ENCODE measurements at places on chromosomes 3 and 15.

GRCh38 chr15:78880813-78881212 lies 8.1 kb downstream of the MORF4L1 start:
- no peak for DNase-seq

GRCh38 chr3:114899186-114899931 lies 247.7 kb downstream of the ZBTB20 start:
- DNase-seq = no peak

DNA sequence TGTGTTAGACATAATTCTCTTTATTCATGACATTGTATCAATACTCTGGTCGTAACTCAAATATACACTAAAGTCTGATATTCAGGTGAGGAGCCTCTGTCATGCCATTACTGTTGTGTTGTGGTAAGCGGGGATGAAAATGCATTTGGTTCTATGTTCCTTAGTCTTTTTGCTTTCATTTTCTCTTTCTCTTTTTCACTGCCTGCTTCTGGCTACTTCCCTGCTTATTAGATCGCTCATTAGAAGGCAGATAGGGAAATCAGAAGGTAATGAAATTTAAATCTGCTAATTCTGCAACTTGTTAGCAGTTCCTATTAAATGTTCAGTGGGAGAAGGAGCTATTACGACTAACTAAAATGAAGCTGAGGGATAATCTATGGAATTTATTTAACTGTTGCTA lies 345.0 kb downstream of the GRM7 start:
- DNase-seq = no peak

GRCh38 chr15:91407269-91407889 lies 307.3 kb downstream of the SV2B start:
- no peak for DNase-seq

GRCh38 chr15:100614336-100614735 lies 11.9 kb downstream of the ASB7 start:
- no peak for DNase-seq

DNA sequence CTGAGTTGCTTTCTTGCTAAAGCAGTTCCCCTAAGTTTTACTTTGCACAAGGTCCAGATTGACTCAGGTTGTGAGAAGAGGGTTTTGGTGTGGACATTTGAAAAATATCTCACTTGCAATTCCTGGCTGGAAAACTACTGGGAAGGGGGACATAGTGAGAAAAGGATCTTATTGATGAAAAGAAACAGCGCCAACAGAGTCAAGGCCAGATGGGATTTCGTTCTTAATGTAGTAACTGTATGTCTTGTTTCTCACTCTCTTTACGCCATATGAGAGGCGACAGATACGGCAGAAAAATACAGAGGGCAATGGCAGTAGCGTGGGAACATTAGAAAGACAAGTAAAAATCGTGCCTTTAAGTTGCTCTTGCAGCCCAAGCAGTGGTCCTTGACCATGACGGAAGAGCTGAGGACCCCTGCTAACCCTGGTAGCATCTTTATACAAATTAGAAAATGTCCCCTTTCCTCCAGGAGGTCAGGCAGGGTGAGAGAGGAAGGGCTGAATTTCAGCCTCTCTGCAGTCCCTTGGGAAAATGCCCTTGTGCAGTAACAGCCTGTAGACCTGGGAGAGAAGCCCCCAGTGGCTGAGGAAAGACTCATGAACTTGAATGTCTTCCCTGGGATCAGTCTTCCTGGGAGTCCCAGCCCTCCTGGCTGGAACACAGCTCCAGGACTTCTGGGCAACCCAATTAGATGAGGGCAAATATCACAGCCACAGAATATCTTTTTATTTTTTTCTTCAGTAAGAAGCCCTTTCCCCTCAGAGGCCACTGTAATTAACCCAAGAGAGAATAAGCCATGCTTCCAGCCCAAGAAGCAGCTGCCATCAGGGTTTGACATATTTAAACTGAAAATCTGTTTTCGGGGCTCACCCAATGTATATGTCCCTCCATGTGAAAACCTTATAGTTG lies 113.4 kb downstream of the CD47 start:
- no peak for DNase-seq

GRCh38 chr3:45311953-45312801 lies 76.2 kb upstream of the LARS2 start:
- no peak for DNase-seq

DNA sequence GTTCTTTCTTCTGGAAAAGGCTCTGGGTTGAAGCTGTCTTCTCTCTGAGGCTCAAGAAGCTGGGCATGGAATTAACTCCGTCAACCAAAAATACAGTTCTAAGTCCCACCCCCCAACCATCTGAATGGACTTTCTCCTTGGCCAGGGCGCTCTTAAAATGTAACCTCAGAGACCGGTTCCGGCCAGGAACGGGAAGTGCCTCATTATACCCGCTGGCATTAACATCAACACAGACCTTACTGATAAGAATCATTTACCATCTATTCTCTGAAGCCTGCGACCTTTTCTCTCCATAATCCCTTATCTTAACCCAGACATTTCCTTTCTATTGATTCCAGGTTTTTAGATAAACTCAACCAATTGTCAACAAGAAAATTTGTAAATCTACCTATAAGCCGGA lies 64.7 kb downstream of the ATP1B3 start:
- no peak for DNase-seq

DNA sequence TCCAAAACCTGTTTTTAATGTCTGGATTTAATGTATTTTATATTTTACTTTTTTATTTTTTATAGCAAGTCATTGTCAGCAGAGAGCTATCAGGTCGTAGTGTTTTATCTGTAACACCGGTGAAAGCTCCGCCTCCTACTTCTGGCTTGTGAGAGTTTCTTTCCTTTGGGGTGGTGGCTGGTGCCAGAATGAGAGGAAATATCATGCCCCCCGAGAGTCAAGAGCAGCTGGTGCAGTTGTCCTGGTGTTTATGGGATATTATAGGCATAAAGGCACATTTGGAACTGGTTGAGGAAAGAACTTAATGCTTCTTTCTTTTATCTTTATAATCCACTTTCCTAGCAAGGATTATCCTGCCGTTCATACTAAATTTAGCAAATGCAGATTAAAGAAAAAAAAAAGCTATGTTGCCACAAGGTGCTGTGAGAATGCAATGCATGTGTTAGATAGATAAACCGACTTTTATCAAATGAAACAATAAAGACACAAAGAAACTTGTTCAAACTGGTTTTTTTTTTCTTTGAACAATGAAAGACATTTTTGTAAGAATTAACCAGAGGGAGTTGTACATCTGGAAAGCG lies 260.1 kb upstream of the PLSCR5 start:
- DNase-seq = no peak

DNA sequence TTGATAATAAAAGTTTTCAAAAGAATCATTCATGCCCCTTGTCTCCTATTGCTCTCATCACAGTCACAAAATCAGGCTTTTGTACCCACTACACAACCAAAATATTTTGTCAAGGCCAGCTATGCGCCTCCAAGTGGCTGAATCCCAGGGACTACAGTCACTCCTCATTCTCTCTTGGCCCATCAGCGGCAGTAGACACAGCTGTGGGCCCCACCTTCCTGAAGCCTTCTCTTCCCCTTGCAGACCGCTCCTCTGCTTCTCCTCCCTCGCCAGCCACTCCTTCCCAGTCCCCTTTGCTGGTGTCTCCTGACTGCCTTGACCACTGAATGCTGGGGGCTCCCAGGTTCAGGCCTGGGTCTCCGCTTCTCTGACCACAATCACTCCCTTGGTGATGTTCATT lies 52.1 kb downstream of the LSM3 start:
- DNase-seq = no peak

DNA sequence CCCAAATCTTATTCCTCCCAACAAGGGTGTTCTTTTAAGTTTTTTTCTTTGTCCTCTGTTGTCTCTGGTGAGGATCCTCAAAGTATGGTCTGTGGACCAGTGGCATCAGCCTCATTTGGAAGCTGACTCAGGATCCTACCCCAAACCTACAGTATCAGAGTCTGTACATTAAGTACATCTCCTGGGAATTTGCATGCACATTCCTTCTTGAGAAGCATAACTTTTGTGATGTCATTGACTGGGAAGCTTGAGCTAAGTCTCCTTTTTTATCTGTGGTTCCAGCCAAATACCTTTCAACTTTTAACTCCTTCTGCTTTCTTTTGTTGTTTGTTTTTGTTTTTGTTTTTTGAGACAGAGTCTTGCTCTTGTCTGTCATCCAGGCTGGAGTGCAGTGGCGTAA lies 40.5 kb downstream of the ARMC8 start:
- no peak for DNase-seq

GRCh38 chr3:185402561-185402960 lies 39.6 kb downstream of the MAP3K13 start:
- no peak for DNase-seq

GRCh38 chr3:63450634-63451363 lies 172.7 kb downstream of the SYNPR start:
- no peak for DNase-seq

DNA sequence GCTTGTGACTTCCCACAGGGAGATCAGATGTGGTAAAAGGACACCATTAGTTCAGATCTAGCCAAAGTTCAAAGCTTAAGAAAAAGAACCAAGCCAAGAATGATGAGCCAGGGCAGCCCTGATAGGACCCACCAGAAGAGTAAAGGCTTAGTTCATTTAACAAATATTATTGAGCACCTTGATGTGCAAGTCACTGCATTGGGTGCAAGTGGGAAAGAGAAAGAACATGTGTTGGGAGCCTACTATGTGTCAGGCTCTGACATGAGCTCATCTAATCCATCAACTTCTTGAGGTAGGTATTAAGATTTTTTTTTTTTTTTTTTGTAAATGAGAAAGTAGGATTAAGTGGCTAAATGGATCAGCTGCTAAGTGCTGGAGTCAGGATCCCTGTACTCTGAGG lies 53.4 kb upstream of the PIAS1 start:
- no peak for DNase-seq

GRCh38 chr3:172079326-172079976 lies 40.1 kb downstream of the FNDC3B start:
- DNase-seq = no peak

- no peak for DNase-seq
Observed at GRCh38 chr3:46617941-46618340, 5.6 kb downstream of the FAM240A start.

- DNase-seq = no peak
Observed at GRCh38 chr3:162041622-162042021, 545.0 kb downstream of the OTOL1 start.

GRCh38 chr3:64878362-64878761 lies 190.6 kb upstream of the ADAMTS9 start:
- DNase-seq = no peak

DNA sequence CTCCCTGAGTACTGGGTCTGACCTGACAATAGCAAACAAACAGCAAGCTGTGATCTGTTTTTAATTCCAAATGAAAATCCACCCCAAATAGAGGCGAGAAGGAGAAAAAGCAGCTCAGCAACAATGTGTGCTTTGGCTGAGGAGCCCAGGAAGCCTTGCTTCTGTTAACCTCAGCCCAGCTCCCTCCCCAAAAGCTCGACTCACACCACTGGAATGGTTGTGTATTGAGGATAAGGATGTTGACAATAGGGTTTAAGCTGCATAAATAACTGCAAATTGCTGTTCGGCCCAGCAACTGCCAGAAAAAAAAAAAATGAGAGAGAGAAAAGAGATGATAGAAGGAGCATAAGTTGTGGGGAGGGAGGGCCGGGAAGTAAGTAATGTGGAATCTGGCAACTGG lies 104.0 kb upstream of the TBC1D5 start:
- DNase-seq = no peak

DNA sequence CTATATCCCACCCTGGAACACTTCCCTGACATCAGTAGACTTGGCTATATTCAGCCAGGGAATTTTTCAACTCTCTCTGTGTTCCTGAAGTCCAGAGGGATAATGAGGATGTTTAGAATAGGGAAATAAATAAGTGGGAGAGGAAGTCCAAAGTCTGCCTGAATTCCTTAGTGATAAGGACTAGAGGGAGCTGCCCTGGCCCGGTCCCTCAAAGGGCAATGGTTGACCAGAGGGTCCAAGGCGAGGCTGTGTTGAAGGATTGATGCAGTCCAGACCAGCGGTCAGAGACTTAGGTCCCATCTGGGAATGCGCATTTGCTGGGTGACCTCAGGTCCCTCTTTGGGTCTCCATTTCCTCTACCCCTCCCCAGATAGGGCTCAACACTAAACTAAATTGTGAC lies 7.9 kb downstream of the VIPR1 start:
- no peak for DNase-seq

- no peak for DNase-seq
Observed at GRCh38 chr15:99267957-99268356, 16.7 kb downstream of the LRRC28 start.

DNA sequence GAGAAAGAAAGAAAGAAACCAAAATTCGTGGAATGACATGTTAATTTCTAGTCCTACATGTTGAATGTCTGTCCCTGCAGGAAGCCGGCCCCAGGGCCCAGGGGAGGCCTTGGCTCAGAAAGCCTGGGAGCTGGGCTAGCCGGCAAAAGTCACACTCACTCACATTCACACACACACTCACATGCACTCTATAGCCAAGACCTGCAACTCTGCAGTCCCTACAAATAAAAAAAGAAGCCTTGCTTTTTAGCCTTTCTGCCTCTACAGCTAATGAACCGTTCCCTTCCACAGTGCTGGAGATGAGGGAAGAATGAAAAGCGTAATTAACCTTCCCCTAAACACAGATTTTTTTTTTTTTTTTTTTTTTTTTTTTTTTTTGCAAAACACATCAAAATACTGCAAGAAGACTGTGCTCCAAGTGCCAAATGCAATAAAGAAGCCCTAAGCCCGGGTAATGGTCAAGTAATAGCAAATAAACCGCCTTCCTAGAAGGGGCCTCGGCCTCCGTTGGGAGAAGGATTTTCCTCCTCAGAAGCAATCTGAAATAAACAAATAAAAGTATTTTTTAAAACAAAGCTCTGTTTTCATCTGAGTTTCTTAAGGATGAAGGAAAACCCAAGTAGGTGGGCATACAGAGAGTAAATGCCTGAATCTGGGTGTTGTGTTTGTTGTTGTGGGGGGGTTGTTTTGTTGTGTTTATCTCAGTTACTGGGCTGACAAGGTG lies 4.3 kb downstream of the MECOM start:
- DNase-seq = no peak

GRCh38 chr3:156211583-156211982 lies 91.2 kb downstream of the KCNAB1 start:
- DNase-seq = no peak

GRCh38 chr3:174953068-174953467 lies 93.9 kb downstream of the NAALADL2 start:
- no peak for DNase-seq

GRCh38 chr3:134794323-134794722 lies 737 bp upstream of the EPHB1 start:
- DNase-seq = no peak

GRCh38 chr15:90938261-90938660 lies 3.2 kb downstream of the UNC45A start:
- no peak for DNase-seq

- DNase-seq = no peak
Observed at GRCh38 chr3:41768363-41768762, 193.5 kb downstream of the ULK4 start.

GRCh38 chr15:30885814-30886213 lies 17.9 kb upstream of the FAN1 start:
- DNase-seq = no peak

- DNase-seq = no peak
Observed at GRCh38 chr3:182789371-182789770, 3.9 kb upstream of the ATP11B start.
